ENCODE measurements at places on chromosomes 5 and 9.

DNA sequence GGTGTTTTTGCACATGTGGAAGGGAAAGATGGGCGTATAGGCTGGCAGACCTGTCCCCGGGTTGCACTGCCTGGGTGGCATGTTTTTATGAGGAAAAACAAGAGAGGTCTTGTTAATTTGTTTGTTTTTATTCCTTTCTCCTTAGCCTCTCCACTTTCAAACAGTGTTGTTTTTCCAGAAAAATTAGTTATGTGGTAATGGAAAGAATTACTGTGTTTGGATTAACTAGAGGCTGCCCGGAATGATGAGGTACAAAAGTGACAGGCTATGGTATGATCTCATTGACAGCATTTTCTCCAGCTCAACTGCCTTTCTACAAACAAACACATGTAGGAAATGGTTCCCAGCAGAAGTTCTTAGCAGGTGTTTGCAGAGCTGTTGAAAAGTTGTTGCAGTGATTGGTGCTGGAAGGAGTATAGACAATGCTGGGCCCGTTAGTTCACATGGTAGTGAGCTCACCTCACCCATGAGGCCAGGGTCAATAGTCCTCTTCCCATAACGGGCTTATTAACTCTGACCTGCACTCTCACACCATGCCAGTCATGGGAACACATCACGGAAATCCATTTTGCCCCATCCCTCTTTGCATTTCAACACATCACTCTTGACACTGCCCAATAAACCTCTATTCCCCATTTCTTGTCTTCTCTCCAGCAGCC lies 111.3 kb upstream of the SAP30L start:
- no peak for DNase-seq

GRCh38 chr5:177421062-177421798 lies 5.2 kb upstream of the GRK6 start:
- no peak for DNase-seq

- no peak for DNase-seq
These were observed 127.7 kb downstream of the RGS3 start for GRCh38 chr9:113590991-113591898.

- DNase-seq = no peak
These were observed 32.1 kb downstream of the NIPBL start for GRCh38 chr5:36908544-36909260.

GRCh38 chr5:137491121-137491520 lies 8.0 kb downstream of the SPOCK1 start:
- no peak for DNase-seq

DNA sequence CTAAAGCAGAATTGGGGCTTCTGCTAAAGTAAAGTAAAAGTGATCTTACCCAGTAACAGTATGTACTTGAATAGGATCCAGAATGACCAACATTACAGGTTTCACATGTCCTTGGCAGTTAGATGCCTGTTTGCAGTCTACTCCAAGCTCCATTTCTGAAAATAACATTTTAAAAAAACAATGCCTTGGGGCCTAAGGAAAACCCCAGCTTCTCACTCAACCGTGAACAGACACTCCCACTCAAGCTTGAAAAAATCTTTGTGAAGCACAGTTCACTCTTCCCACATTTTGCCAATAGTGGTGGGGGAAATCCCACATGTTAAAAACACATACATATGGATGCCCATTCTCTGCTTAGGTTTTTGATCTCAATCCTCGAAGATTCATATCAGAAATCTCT lies 304.1 kb downstream of the ARRDC3 start:
- DNase-seq = no peak
